Muscle of leg (tissue), 16 donors: ENCODE measurements at places on chromosomes 12 and 14.

GRCh38 chr12:16796168-16796567, 190.2 kb upstream of the LMO3 start:
- DNase-seq, result no peak

DNA sequence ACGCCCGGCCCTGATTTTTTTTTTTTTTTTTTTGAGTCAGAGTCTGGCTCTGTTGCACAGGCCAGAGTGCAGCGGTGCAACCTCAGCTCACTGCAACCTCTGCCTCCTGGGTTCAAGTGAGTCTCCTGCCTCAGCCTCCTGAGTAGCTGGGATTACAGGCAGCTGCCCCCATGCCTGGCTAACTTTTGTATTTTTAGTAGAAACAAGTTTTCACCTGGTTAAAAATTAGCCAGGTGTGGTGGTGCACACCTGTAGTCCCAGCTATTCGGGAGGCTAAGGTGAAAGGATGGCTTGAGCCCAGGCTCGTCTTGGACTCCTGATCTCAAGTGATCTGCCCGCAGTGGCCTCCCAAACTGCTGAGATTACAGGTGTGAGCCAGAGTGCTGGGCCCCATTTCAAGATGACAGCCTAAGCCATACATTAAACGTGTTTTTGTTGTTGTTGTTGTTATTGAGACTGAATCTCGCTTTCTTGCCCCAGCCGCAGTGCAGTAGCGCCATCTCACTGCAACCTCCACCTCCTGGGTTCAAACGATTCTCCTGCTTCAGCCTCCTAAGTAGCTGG, 42.7 kb upstream of the EAPP start:
- no peak for DNase-seq

DNA sequence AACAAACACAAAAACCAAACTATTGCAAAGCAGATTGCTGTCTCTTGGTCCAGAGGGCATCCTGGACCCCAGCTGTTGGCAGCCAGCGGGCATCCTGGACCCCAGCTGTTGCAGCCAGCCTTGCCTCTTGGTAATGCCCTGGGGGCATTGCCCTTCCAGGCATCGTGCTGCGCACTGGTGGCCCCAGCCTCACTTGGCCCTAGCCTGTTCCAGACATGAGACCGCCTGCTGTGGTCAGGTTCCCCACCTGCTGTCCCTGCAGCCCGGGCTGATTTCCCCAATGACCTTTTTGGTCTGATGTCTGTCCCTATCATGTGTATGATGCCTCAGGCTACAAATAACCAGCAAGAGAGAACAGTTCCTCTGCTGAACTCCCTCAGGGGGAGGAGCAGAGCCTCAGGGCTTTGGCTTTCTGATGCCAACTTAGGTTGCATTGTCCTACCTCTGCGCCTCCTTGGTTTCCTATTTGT, 20.8 kb downstream of the MLXIP start:
- DNase-seq, result no peak

GRCh38 chr14:36442824-36443241, 77.2 kb downstream of the NKX2-1 start:
- DNase-seq, result no peak

GRCh38 chr14:84584511-84584910, 945.4 kb upstream of the FLRT2 start:
- DNase-seq, result no peak

- peak; percentile 56 for DNase-seq
Observed at GRCh38 chr14:60981633-60982455, 799 bp downstream of the SLC38A6 start.

GRCh38 chr14:104360501-104360900, 219.1 kb upstream of the C14orf180 start:
- no peak for DNase-seq

DNA sequence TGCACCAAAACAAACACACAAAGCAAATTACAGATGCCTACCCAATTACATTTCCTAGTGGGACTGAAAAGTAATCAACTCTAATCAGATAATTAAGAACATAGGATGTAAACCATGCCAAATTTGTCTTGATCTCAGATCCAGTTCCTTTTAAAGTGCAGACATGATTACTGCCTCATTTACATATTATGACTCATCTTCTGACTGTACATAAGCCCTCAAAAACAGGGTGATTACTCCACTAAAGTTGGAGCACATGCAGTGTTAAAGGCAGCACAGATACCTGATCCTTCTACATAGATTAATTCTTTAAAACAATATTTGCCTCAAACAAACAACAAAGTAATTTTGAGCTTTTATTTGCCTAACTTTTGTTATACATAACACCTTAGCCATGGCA, 337.2 kb downstream of the RPS29 start:
- no peak for DNase-seq

DNA sequence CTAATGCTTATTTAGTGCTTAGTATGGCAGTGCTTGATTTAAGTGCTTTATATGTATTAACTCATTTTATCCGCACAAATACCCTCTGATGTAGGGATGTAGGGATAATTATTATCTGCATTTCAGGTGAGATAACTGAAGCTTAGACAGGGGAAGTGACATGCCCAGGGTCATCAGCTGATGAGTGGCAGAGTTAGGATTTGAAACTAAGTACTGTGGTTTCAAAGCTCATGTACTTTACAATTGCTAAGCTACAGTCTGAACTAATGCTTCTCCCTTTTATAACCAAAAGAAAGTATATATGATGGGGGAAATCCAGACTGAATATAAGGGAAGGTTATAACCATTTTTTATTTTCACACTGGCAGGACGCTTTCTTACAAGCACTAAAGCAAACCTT, 229.6 kb upstream of the NAV3 start:
- no peak for DNase-seq

- DNase-seq, result no peak
Observed at GRCh38 chr14:57246933-57247657, 21.6 kb downstream of the EXOC5 start.

DNA sequence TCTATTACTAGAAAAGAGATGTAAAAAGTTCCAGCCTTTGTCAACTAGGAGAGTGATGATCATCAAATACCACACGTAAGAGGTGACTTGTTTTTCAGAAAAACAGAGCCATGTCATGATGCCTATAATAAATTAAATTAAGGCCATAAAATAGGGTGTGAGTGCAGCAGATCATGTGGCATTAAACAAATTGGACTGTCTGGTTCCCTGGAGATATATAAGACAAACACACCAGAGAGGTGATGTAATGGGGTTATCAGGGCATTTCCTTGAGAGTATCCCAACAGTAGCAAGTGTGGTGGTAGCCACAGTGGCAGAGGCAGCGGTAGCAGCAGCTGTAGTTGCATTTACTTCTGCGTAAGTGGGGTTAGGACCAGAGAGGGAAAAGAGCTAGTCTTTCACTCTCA, 14.6 kb upstream of the GALNT6 start:
- DNase-seq, result no peak

GRCh38 chr12:109744986-109745942, 31.6 kb downstream of the FAM222A start:
- DNase-seq, result no peak

GRCh38 chr14:90096566-90096965, 34.8 kb downstream of the KCNK13 start:
- peak; percentile 17 for DNase-seq

- no peak for DNase-seq
Observed at GRCh38 chr14:96239711-96240141, 16.3 kb upstream of the BDKRB1 start.

GRCh38 chr12:6894321-6894720, 10.3 kb upstream of the LRRC23 start:
- no peak for DNase-seq

GRCh38 chr14:99202516-99202915, 69.5 kb downstream of the BCL11B start:
- DNase-seq, result no peak

GRCh38 chr14:55711175-55711811, 131.3 kb downstream of the KTN1 start:
- no peak for DNase-seq

- DNase-seq, result no peak
Observed at GRCh38 chr12:53365245-53365904, 14.6 kb upstream of the SP1 start.

DNA sequence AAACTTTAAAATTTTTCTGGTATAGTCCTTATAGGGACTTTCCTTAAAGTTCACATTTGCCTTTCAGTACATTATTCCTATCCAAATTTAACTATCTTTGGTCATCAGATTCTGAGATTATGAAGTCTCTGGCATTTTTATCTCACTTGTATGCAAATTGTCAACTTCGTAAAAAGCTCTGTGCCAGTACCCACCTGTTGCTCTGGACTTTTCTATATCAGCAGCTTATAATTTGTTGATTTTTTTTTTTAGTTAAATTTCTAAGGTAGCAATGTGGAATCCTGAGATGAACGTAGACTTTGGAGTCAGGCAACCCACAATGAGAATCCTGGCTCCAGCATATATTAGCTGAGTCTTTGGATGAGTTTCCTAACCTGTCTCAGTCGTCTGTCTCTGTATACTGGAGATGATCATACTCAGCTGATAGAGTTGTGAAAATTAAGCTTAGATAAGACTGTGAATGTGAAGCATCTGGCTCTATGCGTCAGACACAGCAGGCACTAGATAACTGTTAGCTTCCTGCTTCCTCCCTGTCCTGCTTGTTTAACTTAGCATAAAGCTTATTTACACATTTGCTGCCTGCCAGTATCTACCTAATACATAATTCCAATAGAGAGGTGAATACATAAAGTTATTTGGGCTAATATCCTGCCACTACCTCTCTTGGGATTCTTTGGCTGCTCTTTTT, 59.8 kb downstream of the MARK3 start:
- no peak for DNase-seq

- DNase-seq, result no peak
Observed at GRCh38 chr14:66824251-66824650, 316.3 kb downstream of the GPHN start.

GRCh38 chr14:32950584-32950983, 11.9 kb downstream of the NPAS3 start:
- no peak for DNase-seq

DNA sequence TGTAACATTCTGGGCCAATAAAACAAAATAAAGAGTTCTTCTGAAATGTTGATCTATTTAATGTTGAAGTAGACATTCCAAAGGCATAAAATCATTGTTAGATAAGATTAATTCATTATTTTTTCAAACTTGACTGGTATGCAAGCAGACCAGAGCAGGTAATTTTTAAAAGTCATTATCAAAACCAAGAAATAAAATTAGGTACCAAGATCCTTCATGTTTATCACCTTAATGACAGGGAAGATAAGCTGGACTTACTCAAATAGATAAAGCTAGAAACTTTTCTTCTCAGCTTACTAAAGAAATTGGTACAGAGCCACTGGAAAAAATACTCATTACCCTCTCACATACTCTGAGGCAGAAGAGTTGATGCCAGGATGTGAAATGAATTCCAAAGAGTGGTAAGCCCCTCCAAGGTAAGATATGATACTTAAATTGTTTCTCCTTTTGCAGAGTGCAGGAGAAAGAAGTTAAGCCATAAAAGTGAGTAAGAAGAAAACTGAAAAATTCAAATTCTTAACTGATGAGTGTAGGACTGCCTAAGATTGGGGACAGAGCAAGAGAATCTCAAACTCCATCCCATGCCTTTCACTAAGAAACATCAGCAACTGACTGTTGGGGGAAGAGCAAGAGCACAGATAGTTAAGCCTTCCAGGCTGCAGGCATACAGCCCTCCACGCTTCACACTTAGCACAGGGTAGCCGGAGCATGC, 111.9 kb downstream of the SLC41A2 start:
- no peak for DNase-seq

DNA sequence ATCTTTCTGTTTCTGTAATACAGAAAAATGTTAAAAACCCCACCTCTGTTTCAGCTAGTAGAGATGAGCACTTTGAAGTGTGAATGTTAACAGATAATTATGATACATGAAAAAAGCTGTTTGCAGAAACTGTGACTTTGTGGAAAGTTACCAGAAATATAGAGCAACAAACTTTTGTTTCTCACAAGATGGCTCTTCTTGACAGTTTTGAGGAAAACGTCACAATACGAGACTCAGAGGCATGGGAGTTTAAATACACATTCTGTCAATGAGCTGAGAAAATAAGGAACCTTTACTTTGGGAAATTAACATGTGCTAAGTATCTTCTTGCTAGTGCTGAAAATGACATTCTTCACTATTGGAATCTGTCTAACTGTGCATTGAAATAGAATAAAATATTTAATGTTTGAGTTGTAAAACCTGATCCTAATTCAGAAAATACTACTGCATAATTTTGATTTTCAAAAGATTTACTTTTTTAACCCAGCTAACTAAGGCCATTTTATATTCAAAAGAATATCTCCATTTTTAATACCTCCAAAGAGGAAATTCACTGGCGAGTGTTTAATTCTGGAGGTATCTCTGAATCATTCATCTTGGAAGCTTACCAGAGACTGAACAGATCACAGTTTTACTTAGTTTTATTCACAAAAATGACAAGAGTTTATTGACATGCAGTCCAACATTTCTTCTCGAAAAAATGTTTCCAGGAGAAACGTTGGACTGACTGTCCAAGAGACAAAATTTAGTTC, 308.9 kb upstream of the LRFN5 start:
- DNase-seq, result no peak

DNA sequence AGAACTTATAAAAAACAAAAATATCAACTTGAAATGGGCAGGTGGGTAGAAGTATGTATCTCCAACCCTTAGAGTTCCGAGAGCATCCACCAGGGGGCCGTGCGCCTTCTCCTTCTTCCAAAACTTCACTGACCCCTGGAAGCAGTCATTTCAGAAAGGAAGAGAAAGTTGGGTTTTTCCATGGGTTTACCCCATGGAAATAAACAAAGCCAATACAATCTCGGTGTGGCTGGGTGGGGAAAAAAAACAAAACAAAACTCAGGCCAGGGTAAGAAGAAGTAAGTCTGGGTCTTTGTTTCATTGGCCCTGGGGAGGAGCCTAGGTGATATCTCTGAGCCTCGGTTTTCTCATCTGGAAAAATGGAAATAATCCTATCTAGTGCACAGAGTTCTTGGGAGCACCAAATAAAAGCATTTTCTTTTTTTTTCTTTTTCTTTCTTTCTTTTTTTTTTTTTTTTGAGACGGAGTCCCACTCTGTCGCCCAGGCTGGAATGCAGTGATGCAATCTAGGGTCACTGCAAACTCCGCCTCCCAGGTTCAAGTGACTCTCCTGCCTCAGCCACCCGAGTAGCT, 33.6 kb upstream of the HNF1A start:
- DNase-seq, result peak; percentile 47

GRCh38 chr12:66269757-66270383, 32.4 kb upstream of the HELB start:
- DNase-seq, result peak; percentile 53

- DNase-seq, result no peak
Observed at GRCh38 chr12:54719691-54720090, 71.5 kb upstream of the DCD start.
